Stomach (tissue), 19 donors: ENCODE measurements at places on chromosomes 2 and 18. TPM values are rescaled to one million over a fixed set of nuclear protein-coding genes. Genes with fewer than 3 reads are reported as not detected.

GRCh38 chr2:156405586-156405985, 30.6 kb upstream of the GPD2 start:
- no peak for DNase-seq

DNA sequence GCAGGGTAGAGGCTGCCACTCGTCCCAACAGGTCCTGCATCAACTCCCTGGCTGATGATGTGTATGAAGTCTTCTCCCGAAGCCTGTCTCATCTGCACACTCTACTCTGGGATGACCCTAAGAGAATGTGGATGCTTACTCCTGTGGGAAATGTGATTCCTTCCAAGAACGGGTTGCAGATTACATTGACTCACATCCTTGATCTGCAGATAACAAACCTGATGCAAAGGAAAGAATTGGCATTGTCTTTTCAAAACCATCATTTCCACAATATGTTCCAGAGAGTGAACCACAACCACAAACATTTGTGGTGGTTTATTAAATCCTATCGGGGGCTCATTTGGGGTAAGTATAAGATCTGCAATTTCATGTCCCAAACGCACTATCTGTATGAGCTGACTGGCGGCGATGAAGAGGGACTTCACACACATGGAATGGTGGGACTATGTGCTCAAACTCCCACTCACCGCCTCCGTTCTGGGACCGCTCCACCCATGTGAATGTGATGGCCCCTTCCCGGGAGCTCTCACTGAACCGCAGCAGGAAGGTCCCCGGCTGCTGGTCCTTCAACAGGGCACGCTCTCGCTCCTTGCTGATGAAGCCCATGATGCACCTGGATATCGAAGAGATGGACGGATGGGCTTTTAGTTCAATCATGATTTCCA, 35.5 kb downstream of the STAT1 start:
- no peak for DNase-seq

DNA sequence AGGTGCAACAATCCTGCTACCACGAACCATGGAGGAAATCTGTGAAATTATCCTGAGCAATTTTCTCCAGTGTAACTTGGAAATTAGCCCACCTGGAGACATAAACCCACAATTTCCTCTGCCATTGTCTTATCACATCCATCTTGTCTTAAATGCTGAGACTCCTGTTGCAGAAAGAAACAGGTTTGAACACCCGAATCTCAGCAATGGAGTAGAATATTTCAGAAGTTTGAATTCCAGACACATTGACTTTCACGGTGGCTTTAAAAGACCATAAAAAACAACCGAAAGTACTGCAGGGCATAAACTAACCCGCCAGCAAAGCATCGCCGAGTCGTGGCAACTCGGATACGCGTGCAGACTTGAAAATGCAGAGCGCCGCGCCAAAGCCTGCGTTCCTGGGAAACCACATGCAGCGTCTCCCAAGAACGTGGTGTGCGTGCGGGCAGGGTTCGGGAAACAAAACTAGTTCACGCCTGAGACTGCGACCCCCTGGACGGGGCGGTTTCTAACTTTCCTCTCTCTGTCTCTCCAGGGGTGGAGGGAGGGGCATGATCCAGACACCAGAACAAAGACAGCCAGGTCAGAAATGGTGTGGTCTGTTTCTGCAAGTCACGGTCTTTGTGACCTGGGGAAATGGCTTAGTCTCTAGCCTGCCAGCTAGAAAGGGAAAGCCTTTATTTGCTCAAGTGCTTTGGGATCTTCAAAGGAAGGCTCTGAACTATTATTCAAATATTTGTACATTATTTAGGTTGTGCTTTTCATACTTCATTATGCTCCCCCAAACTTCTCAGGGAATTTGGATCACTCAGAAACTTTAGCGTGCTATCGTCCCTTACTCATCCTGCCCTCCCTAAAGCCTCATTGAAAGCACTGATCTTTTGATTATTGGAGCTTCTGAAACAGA, 26.9 kb upstream of the KCTD1 start:
- DNase-seq = peak; percentile 55

SP140L gene
- 56.7 TPM for total RNA-seq

GRCh38 chr2:46984642-46985476, 69.3 kb upstream of the MCFD2 start:
- DNase-seq = no peak

ACOXL gene
- total RNA-seq = not detected

DNA sequence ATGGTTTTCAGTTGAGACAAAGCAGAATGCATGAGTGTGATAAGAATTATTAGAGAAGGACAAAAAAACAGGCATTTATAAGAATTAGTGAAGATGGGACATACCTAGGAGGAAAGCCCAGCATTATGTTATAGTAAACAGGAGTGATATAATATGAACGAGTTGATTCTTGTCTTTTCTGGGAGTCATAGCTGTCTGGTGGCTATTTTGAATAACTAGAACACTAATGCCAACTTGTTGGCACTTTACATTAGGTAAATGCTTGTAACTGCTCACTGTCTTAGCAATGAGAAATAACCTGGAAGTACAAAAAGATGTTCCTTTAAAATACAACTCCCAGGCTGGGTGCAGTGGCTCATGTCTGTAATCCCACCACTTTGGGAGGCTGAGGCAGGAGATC, 540.8 kb upstream of the SPHKAP start:
- no peak for DNase-seq

DNA sequence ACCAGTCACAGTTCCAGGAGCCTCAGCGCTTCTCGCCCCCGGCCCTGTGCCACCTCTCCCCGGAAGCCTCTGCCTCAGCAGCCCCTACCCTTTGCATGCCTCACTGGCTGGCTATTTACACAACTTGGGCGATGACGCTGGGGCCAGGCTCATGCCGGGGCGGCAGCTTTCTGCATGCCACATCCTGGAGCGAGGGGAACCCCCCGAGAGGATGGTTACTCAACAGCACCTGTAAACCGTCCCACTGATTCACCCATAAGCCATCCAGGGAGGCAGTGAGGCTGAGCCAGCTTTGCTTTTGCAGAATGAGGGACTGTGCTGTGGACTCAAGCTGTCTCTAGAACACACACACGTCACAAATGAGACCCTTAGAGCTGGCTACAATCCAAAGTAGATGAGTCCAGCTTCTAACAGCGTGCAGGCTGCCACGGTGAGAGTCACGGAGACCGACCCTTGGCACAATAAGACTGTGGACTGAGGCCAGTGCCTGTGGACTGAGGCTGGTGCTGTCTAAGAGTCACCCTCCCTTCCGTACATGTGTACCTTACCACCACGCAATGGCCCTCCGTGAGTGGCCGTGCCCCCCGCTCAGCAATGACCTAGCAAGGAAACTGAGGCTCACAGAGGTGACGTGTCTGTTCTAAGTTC, 45.6 kb upstream of the ODC1 start:
- DNase-seq = peak; percentile 87

B4GALT6 gene
- not detected for total RNA-seq

SCN3A gene
- 2.3 TPM for total RNA-seq

DNA sequence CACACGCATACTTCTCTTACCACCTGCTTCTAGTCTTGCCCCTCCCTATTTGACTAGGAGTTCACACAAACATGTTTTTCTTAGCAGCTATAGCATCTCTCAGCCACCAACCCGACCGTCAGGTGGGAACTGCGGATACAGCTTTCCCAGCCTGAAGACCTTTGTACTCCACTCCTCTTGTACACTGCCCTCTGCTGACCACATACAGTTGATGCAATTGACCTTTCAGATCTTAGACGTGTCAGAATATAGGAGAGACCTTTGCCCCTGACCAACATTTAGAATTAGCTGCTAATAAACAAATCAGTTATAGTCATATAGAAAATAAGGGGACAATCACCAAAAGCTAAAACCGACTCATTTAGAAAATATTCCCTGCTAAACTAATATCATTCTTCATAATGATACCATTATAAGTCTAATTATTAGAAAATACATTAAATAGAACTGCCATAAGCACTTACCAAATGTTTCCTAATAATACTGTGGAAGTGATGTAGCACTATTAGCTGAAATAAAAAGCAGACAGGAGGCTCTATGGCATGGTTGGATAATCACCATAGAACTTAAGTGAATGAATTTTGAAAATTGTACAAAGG, 208.4 kb downstream of the RAD51AP2 start:
- DNase-seq = peak; percentile 82

- no peak for DNase-seq
Measured at GRCh38 chr2:75772908-75773630, 62.4 kb upstream of the GCFC2 start.

- DNase-seq = peak; percentile 32
Measured at GRCh38 chr18:12376034-12376753, 833 bp downstream of the AFG3L2 start.

BOD1L2 gene
- total RNA-seq = not detected

GRCh38 chr2:237411092-237411601, 2.8 kb downstream of the COL6A3 start:
- no peak for DNase-seq

DNA sequence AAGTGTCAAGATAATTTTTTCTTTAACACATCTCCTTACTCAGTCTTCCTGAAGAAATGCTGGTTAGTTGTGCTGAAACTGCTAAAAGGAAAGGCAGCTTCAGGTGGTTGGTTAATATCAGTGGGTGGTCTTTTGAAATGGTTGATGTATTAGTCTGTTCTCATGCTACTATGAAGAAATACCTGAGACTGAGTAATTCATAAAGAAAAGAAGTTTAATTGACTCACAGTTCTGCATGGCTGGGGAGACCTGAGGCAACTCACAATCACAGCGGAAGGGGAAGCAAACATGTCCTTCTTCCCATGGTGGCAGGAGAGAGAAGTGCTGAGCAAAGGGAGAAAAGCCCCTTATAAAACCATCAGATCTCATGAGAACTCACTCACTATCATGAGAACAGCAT, 125.9 kb upstream of the CYRIA start:
- no peak for DNase-seq

GRCh38 chr2:48590017-48590416, 27.6 kb upstream of the GTF2A1L start:
- no peak for DNase-seq

GPR75 gene
- 9.3 TPM for total RNA-seq

DNA sequence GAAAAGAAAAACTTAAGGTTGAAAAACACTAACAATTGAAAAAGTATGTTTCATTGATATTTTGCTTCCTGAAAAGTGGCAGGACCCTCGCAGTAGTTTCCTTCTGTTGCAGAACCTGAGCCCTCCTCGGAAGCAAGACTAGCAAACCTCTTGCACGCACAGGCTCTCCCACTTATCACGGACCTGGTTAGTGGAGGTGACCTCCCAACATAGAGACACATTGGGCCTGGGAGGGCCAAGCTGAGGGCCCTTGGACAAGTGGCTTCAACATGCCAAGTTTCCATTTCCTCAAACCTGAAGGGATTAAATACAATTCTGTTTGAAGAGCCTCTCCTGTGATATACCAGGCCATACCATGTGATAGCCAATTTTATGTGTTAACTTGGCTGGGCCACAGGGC, 133.4 kb upstream of the AGAP1 start:
- no peak for DNase-seq

GRCh38 chr2:23789012-23789411, 137.9 kb downstream of the ATAD2B start:
- no peak for DNase-seq

DNA sequence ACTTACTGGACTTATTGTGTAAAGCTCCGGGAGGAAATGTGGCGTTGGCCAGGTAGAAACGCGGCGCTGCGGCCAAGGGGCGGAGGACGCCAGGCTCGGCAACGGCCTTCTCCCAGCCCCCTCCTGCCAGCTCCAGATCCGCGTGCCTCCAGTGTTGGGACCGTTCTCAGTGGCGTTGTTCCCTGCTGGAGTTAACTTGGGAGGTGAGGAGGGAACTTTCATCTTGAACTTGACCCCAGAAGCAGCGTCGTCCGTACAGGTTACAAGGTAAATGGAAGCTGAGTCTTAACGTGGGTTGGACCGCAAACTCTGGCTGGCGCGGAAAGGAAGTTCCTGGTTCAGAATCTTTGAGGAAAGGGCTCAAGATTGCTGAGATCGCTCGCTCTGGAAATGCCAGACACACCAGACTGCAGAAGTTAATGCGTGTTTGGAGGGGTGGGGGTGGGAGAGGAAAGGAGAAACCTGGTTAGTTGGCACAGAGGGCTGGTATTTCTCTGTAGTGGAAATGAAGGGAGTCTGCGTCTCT, 1.3 kb downstream of the TANC1 start:
- peak; percentile 75 for DNase-seq

ZNF396 gene
- 3.9 TPM for total RNA-seq

DNA sequence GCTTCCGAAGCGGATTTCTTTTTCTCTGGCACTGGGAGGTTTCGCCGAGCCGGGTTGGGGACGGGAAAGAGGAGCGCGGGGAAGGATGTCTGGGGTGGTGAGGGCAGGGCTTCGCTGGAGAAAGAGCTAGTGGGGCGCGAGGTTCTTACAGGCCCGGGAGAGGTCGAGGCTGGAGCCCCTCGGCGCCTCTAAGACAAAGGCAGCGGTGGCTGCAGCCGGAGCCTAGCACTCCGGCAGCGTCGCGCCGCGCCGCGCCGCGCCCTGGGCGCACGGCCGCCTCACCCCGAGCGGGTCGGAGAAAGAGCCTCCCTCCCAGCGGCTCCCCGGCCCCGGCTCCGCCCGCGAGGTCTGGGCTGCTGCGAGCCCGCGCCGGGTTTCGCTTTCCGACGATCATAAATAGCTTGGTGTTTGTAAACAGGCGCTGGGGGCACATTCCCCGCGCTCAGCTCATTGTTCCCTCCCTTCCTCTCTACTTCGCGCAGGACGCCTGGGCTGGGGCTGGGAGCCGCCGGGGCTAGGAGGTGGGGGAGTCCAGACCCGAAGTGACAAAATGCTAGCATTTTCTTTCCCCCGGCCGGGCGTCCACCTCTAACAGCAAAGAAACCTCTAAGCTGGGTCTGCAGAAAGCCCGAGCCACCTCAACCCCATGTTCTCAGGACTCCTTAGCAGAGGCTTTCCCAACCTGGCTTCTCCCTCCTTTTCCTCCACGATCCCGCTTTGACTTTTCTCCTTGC, 813 bp upstream of the MEIS1 start:
- peak; percentile 69 for DNase-seq

DSC1 gene
- not detected for total RNA-seq

- DNase-seq = no peak
Measured at GRCh38 chr2:158060835-158061435, 40.7 kb upstream of the UPP2 start.

HRH4 gene
- 0.37 TPM for total RNA-seq

- DNase-seq = peak; percentile 91
Measured at GRCh38 chr2:238285653-238286082, 2.7 kb downstream of the PER2 start.

DNA sequence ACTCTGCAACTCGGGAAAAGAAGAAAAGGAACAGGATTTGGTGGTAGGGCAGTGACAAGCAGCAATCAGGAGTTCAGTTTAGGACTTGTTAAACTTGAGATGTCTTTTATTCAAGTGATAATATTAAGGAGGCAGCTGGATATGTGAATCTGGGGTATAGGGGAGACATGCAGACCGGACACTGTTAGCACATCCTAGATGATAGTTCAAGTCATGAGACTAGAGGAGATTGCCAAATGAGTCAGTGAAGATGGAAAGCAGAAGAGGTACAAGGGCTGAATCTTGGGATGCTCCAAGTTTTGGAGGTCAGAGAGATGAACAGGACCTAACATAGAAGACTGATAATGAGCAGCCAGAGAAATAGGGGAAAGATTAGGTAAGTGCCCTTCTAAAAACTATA, 69.5 kb upstream of the PSME4 start:
- no peak for DNase-seq

SKOR2 gene
- not detected for total RNA-seq

SH2D6 gene
- total RNA-seq = 2.2 TPM
